ENCODE measurements at places on chromosomes 3 and 15. TPM values are rescaled to one million over a fixed set of nuclear protein-coding genes. Genes with fewer than 3 reads are reported as not detected.

GRCh38 chr3:98130421-98130820, at the start of gene OR5H1:
Gene OR5H1, plus strand, starts transcription at chr3:98130721. Its CDS starts 1,977 bp downstream, at chr3:98132698.
- DNase-seq, result no peak

- DNase-seq, result peak; percentile 76
These were observed 10.9 kb downstream of the RMDN3 start for GRCh38 chr15:40743921-40744814.

The ZKSCAN7 gene
- 1.9 TPM for polyA plus RNA-seq

DNA sequence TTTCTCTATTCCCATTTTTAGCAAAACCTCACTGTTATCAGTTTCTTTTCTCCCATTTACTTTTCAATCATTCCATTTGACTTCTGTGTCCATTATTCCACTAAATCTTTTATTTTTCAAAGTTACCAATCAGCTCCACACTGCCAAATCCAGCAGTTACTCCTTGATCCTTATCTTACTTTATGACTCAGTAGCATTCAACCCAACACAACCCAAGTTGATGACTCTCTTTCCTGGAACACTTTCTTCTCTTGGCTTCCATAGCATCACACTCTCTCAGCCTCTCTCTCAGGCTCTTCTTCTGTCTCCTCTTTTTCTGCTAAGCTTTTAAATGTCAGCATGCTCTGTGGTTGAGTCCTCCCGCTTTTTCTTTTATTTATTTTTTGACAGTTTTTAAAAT, 36.3 kb downstream of the RASGRP1 start:
- DNase-seq, result no peak

The SLC41A3 gene
- 25.6 TPM for polyA plus RNA-seq

- DNase-seq, result no peak
These were observed 4.3 kb downstream of the MCTP2 start for GRCh38 chr15:94235646-94236045.

GRCh38 chr15:45522328-45523165, at the start of gene SLC30A4:
Gene SLC30A4, minus strand, starts transcription at chr15:45522755. Its CDS starts 401 bp downstream, at chr15:45522354.
- DNase-seq, result peak; percentile 92

The TRAIP gene
- 0.81 TPM for polyA plus RNA-seq

The C2CD4B gene
- polyA plus RNA-seq, result 2.8 TPM

The MGLL gene
- polyA plus RNA-seq, result 64.9 TPM

DNA sequence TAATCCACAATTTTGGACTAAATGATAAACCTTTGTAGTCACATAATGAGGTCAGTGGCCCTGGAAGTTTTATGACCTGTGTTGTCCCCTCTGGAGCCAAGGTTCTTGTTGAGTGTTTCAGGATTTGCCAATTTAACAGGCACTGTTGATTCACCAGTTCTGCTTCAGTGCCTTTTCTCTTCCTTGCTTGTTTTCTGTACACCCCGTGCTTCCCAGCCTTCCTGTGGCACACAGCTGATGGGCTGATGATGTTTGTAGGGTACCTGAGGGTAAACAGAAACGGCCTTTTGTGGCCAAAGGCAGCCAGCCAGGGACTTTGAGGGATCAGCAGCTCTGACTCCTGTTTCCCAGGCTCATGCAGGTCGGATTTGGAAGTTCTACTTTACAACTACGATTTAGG, 13.3 kb downstream of the GYG1 start:
- DNase-seq, result no peak

GRCh38 chr3:4814305-4814903, 164.8 kb upstream of the BHLHE40 start:
- DNase-seq, result peak; percentile 73

GRCh38 chr3:196414469-196414868, 17.8 kb downstream of the UBXN7 start:
- no peak for DNase-seq

DNA sequence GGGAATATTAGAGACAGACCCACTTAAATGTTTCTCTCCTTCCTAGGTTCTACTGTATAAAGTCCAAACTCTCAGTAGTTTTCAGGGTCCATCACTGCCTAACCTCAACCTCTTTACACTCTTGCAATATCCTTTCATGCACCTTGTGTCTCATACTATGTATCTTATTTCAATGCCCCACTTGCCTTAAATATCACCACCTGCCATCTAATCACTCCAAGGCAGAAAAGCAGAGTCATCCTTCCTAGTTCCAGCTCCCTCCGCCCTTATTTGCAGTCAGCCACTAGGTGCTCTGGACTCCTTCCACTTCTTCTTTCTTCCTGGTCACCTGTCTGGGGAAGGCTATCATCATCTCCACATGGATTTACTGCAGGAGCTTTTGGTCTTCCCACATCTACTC, 322.0 kb downstream of the MFSD1 start:
- no peak for DNase-seq

The PIK3CB gene
- polyA plus RNA-seq, result 12.6 TPM

DNA sequence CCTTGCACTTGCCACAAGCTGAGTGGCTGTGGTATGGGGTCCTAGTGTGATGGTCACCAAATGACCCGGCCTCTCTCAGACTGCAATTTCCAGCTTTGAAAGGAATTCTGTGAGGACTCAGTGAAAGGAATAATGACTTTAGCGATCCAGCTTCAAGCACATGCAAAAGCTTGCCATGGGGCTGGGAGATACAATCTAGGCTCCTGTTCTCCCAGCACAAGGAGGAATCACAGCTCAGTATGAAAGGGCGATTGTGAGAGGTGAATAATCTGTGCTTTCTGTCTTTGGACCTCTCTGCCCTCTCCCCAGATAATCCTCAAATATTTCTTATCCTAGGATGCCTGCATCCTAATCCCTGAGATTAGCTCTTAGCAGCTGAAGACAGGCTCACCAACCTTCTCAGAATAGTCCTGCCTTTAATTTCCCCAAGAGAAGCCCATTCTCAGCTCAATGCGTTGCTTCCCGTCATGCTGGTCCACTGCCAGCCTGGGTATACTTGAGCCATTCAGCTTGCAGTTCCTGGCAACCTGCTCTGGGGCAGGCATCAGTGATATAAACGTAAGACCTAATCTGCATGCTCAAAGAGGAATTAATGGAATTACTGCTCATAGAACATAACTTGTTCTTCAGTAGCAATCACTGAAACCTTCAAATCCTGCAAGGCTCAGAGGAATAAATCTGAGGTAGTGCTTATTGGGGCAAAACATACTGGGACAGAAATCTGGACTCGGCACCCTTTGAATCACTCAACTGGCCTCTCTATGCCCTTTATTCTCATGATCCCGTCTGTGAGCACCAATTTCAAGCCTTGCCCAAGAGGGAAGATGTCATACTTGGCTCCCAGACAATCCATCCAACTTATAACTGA, 15.1 kb downstream of the TLNRD1 start:
- peak; percentile 57 for DNase-seq

The TPRG1 gene
- 2.1 TPM for polyA plus RNA-seq

The GOLGA6L6 gene
- polyA plus RNA-seq, result not detected

GRCh38 chr3:111723293-111724215, 128.4 kb upstream of the ZBED2 start:
- DNase-seq, result no peak

The STRA6 gene
- 0.25 TPM for polyA plus RNA-seq

The CHST13 gene
- 0.11 TPM for polyA plus RNA-seq

The MAN2A2 gene
- 41.6 TPM for polyA plus RNA-seq

The STRC gene
- polyA plus RNA-seq, result 0.09 TPM

The HYAL1 gene
- 25.4 TPM for polyA plus RNA-seq

GRCh38 chr3:135181408-135181807, 386.3 kb downstream of the EPHB1 start:
- no peak for DNase-seq

- DNase-seq, result no peak
These were observed 7.5 kb downstream of the SOX14 start for GRCh38 chr3:137771401-137772213.

- no peak for DNase-seq
These were observed 131.8 kb downstream of the MDFIC2 start for GRCh38 chr3:70180664-70181063.

GRCh38 chr3:180401226-180401625, 200.7 kb upstream of the TTC14 start:
- DNase-seq, result no peak

DNA sequence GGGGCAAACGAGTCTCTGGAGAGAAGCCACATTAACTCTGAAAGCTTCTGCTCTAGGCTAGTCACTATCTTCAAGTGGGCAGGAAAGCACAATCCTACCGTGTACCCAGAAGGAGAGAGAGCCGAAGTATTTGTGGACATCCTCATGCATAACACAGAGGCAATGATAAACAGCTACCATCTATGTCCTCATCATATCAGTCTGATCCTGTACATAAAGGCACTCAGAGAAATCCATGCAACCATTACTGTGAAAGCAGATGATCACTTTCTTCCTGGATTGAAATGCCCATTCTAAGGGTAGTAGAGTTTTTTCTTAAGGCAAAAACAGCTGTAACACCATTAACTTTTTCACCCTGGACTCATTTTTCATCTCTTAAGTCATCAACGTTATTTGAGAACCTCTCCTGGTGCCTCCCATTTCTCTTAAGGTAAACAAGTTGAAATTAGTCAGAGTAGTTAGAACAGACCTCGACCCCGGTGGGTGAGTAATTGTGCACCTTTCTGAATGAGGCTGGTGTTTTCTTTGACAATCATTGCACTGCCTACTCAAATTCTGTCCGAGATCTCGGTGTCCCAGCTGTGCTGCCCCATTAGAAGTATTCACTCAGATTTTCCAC, 327.4 kb downstream of the SHQ1 start:
- no peak for DNase-seq

The TMIE gene
- polyA plus RNA-seq, result 0.95 TPM

The CFAP161 gene
- 0.32 TPM for polyA plus RNA-seq

DNA sequence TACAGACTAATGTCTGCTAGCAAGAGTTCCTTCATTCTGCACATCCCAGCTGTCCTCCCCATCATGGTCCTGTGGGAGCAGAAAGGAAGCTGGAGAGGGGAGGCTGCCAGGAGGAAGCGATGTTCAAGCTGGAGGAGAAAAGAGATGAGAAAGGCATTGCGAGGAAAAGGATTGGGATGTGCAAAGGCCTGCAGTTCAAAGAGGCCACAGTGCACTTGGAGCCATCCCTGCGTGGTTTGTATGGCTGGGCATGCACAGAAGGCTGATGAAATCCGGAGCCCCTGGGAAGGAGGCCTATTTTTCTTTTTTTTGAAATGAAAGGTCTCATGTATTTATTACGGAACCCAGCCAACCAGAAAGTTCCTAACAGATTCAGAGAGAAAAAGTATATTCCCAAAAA, 22.8 kb downstream of the AMOTL2 start:
- peak; percentile 74 for DNase-seq

DNA sequence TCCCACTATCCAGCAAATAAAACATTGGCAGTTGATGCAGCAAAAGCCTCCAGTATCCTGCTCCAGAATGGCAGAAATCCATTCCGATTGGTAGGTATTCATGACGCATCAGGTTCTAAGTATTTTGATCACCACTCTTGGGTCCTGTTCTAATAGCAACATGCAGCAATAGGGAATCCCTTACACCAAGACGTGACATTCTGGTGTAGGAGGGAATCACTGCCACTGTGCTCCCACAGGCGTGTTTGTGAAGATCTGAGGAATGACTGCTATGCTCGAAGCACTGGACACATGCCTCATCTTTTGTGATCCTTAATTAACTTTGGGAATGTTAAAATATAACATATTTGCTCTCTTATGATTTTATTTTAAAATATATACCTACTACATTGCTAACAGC, 552.9 kb downstream of the MECOM start:
- no peak for DNase-seq

DNA sequence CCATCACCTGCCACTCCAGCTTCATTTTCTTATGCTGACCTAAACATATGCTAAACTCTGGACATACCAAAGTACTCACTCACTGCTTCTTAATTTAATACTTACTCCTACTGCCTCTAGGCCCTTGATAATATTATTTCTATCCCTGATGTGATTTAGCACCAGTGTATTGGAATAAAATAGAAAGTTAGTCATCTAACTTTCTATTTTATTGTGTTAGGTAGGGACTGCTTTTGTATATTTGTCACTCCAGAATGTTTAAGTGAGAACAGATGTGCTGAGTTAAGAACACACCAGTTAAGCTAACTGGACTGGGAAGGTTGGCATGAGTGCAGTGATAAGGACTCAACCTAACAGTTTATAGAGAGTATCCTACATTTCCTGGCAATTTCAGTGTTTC, 6.5 kb upstream of the CLDN16 start:
- no peak for DNase-seq

- no peak for DNase-seq
These were observed 100.3 kb downstream of the APBA2 start for GRCh38 chr15:28986108-28986507.

- DNase-seq, result no peak
These were observed 123.0 kb downstream of the EDEM1 start for GRCh38 chr3:5310509-5310908.

- no peak for DNase-seq
These were observed 28.4 kb upstream of the EPHB3 start for GRCh38 chr3:184532940-184533732.

GRCh38 chr15:34314491-34315490, 22.8 kb downstream of the SLC12A6 start:
- no peak for DNase-seq

The NTRK3 gene
- 3.6 TPM for polyA plus RNA-seq
